ENCODE measurements at places on chromosomes 11 and 22.
A peak's percentile ranks its signal among the peaks of the same experiment; 100 is the strongest.

GRCh38 chr11:114142707-114143106 lies 83.2 kb downstream of the ZBTB16 start:
- no peak for DNase-seq

- peak; percentile 41 for DNase-seq
Observed at GRCh38 chr22:20243537-20244249, 24.4 kb downstream of the RTN4R start.

GRCh38 chr11:70594031-70594430 lies 195.7 kb downstream of the CTTN start:
- DNase-seq = no peak

GRCh38 chr11:73176145-73176873 lies 34.2 kb upstream of the FCHSD2 start:
- no peak for DNase-seq

GRCh38 chr11:126716456-126717083 lies 284.0 kb downstream of the KIRREL3 start:
- DNase-seq = no peak

DNA sequence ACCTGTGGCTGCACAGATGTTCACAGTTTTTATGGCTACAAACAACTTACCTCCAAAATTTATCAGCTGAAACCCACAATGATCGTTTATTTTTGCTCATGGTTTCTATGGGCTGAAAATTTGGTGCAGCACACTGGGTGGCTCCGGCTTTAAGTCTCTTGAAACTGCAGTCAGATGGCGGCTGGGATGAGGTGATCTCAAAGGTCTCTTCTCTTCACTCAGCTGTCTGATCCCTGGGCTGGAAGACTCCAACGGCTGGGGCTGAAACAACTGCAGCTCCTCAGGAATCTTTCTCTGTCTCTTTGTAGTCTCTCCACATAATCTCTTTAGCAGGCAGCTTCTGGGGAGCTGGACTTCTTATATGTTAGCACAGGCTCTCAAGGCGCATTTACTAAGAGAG lies 117.3 kb upstream of the FAT3 start:
- no peak for DNase-seq

DNA sequence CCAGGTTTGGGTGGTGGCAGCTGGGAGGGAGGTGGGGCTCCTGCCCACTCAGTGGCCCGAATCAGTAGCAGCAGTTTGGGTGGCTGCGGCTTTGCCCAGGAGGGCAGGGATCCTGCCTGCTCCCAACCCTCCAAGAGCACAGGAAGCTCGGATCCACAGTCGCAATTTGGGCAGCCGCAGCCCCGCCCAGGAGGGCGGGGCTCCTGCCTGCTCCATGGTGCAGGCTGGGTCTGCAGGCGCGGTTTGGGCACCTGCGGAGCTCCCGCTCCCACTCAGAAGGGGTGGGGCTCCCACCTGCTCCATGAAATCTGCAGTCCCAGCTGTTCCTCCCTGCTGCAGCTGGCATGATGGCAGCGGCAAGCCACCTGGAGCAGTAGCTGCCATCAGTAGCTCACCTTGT lies 38.1 kb upstream of the CALCB start:
- no peak for DNase-seq

- no peak for DNase-seq
Observed at GRCh38 chr11:92284558-92284957, 59.9 kb downstream of the FAT3 start.

- no peak for DNase-seq
Observed at GRCh38 chr11:79157738-79158137, 283.1 kb downstream of the TENM4 start.

GRCh38 chr11:131217313-131218310 lies 152.8 kb upstream of the NTM start:
- DNase-seq = no peak

- no peak for DNase-seq
Observed at GRCh38 chr11:102794382-102794781, 3.6 kb downstream of the MMP1 start.

DNA sequence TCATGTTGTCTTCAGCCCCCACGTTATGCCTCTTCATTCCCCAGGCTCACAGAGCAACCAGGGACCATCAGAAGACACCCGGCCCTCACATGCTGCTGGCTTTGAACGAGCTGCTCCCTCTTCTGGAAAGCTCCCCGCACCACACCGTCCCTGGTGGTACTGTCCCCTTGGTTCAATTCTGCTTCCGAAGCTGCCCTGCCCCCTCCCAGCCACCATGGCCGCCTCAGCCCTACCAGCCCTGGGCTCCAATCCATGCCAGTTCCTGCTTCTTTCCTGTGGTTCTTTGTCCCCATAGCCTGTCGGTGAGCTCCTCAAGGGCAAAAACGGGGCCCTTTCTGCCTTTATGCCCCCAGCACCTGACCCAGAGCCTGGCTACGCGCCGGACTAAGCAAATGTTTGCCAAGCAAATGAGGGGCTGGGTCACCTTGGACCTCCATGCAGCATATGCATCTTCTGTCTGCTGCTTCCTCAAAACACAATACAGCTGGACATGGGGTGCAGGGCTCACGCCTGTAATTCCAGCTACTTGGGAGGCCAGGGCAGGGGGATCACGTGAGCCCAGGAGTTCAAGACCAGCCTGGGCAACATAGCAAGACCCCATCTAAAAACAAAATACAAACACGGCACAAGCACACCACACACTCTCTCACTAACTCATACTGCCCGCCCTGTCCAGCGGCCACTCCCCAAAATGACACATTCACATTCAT lies 21.3 kb downstream of the TNKS1BP1 start:
- DNase-seq = no peak

DNA sequence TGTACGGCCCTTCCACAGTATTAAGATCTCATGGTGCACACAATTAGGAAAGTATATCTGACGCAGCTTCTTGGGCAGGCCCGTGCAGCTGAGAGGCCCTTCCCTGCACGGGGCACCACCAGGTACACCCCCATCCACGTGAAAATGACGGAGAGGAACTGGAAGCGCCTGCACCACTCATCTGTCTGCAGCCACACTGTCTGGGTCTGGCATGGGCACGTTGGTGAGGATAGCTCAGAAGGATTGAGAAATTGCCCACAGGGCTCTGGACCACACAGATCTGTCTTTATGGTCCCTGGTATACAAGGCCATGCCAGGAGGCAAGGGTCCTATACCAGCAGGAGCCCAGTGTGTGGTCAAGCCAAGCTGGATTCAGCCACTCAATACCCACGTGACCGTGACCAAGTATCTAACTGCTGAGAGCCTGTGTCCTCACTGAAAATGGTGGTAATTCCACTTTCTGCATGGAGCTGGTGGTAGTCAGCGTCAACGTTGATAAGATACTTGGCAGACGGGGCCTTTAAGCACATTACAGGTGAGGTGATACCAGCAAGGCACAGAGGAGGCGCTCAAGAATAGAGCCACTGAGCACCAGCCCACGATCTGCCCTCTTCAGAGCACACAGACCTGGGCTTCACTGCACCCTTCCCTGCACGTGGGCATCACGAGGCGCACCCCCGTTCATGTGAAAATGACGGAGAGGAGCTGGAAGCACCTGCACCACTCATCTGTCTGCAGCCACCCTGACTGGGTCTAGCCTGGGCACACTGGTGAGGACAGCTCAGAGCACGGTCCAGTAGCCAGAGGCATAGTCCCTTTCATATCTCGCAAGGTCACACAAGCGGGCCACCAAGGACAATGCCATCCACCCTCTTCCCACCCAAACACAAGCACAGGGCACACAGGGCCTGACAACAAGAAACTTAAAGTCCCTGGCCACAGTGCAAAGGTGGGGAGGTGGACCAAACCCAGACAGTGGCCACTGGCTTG lies 28.4 kb downstream of the SHANK2 start:
- DNase-seq = no peak
